Retinal pigment epithelial cell (primary cell): ENCODE measurements at places on chromosomes 12 and 14.

- DNase-seq = no peak
These were observed 10.2 kb upstream of the SH2B3 start for GRCh38 chr12:111395336-111396187.

DNA sequence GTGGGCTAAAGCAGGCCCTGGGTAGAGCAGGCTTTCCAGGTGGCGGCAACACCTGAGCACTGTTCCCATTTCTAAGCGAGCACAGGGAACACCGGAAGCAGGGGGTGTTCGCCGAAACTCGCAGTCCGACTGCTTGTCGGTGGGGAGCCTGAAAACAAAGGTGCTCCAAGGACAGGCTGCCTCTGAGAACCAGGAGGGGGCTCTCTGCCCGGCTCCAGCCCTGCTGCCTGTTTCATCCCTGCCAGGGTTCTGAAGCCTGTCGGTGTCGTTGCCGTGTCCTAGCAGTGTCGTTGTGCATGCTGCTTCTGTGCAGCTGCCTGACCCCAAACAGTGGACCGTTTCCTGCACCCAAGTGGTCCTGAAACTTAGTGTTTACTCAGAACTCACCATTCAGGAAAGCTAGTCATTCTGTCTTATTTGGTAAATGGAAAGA, 21.8 kb downstream of the CCNK start:
- DNase-seq = no peak

GRCh38 chr14:84453307-84453950, 1076.5 kb upstream of the FLRT2 start:
- DNase-seq = no peak

DNA sequence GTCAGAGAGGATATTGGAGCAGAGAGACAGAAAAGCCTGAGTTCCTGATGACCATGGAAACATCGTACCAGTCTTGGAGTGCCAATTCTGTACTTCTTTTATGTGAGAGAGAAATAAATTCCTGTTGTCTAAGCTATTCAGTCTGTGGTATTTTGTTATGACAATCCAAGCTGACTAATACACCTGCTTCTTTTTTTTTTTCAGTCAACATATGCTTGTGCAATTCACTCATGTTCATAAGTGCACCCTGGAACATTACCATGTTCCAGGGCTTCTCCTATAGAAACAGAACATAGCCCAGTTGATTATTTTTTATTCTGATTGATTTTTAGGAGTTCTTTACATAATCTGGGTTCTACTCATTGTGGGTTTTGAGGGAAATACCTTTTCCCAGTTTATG, 1.7 kb upstream of the CHPT1 start:
- DNase-seq = no peak

DNA sequence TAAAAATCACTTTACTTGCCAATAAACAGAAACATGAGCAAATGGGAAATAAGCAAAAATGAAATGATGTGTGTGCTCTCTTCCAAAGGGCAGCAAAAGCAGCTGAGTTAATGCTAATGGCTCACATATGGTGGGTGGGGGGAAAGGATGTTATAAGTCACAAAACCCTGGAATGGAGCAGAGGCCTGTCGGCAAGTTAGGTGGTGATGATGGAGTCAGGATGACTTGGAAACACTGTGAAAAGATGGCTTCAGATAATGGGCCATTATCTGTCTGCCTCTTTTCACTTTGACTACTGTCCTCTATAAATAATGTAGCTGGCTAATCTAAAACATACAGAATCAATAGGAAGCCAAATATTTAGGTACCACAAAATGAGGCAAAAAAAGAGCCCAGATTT, 228.7 kb downstream of the APAF1 start:
- no peak for DNase-seq

DNA sequence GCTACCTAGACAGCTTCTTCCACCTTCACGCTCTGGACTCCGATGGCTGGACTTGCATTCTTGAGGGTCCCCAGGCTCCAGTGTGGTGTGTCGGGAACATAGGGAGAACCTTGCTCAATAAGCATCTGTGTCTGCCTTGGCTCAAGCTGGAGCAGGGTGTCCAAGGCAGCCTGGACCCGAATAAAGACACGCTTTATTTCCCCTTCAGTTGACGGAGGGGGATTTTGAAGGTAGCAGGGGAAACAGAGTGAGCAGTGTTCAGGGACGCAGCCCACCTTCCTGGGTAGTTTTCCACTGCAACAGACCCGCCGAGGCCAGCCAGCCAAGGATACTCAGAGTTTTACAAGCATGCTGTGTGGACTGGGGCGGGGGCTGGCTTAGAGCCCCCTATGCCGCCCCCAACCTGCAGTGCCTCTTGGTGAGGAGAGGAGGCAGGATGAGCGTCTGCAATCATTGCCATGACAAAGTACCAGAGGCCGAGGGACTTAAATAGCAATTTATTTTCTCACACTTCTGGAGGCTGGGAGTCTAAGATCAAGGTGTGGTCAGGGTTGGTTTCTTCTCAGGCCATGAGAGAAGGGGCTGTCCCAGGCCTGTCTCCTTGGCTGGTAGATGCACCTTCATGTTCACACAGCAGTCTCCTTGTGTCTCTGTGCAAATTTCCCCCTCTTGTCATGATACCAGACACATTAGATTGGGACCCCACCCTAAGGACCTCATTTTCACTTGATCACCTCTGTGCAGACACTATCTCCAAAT, 201.2 kb downstream of the CHST11 start:
- no peak for DNase-seq

DNA sequence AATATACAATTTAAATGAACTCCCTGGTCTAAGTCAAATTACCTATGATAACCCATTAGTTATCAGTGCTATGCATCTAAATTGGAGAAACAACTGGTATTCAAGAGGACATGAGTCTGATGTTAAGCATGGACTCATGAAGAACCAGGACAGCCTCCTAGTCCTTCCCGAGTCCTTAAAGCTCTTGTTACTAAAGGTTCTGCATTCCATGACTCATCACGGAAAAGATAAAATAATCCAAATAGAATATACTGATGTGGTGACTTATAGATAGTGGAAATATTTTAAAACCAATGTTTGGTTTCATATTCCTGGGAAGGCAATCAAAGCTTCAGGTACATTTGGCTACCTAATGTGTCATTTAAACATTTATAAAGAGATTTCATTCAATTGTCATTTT, 117.2 kb upstream of the PMCH start:
- no peak for DNase-seq

- no peak for DNase-seq
These were observed 45.6 kb upstream of the RIMBP2 start for GRCh38 chr12:130761537-130762318.

DNA sequence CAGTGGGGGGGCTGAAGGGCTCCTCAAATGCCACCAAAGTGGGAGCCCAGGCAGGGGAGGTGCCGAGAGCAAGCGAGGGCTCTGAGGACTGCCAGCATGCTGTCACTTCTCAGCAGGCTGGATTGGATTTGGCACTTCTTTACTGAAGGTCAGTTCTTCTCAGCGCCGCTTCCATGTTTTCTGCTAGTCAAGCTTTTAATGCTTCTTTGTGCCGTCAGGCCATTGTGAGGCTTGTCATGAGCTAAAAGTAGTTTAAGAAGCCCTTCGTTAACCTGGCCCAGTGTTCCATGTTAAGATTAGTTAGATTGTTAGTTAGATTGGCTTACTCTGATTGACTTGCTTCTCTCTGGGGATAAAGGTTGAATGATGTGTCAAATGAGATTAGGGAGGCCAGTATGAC, 13.4 kb downstream of the GABARAPL1 start:
- DNase-seq = no peak

GRCh38 chr12:90244232-90244631, 535.6 kb upstream of the ATP2B1 start:
- DNase-seq = peak; percentile 45

DNA sequence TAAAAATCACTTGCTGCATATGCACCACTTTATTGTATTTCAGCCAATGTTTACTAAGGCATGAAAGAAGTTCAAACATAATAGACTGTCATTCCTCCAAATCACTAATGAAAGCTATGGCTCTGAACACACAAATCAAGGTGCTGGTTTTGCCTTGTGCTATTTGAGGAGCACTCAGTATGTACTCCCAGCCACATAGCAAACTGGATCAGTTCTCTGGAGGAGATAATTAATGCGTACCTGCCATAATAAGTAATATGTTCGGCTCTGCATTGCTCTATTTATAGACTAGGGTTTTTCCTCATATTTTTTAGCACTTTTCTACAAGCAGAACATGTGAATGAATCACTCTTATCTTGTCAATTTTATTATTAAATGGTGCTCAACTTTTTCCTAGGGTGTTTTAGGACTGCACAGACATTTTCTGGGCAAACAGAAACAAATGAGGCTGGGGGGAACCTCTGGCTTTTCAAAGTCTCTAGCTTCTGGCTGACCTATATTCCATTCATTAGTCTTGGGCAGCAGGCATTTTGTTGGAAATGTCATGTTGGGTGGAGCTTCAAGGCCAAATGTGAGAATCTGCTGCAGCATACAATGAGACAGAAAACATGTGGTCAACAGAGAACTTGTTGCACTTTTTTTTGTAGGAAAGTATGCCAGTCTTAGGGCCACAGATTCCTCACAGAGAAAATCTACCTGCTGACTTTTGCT, 88.4 kb downstream of the GRIP1 start:
- DNase-seq = no peak

GRCh38 chr14:58362798-58363412, 32.8 kb upstream of the TOMM20L start:
- no peak for DNase-seq

DNA sequence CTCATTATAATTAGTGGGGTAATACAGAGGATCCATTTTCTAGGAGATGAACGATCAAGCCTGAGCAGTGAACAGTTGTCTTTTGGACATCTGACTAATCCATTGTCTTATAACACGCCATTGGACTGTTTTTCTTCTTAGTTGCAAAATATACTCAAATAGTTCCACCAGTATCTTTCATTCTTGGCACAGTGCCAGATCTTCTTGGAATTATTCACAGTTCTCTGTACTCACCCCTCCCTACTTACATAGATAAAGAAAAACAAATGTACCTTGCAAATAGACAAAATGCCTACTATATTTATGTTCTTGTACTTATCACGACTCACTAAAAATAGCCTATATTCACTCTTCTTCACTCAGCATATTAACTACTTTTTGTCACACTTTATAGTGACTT, 3.8 kb downstream of the CBLN3 start:
- no peak for DNase-seq

DNA sequence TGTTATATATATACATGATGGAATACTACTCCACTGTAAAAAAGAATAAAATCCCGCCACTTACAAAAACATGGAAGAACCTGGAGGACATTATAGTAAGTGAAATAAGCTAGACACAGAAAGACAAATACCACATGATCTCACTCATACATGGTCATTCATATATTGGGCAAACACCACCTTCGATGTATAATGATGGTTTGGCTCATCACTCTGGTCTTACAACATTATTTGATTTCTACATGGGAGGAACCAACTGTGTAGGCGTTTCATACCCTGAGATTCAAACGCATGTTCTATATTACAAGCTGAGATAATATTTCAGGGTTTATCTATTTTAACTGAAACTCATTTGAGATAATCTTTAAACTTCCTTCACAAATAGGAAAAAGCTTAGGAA, 48.3 kb downstream of the ABCD2 start:
- no peak for DNase-seq
